ENCODE measurements at places on chromosomes 7 and 10.

DNA sequence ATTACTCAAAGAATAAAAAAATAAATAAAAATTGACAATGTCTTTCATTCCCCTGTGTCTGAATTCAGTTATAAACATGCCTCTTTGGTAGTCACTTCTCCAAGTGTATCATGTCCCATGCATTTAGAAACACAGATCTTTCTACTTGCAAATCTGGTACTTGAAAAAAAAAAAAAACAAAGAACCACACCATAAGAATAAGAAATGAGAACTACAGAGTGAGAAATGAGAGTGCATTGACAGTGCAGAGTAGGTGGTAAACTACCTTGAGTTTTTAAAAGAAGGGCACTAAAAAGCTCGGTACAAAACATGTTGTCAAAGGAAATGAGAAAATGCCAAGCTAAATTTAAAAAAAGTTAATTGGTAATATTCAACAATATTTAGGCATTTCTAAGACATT lies 123.0 kb downstream of the GPR85 start:
- DNase-seq, result no peak

- DNase-seq, result no peak
Measured at GRCh38 chr10:74944205-74944604, 117.8 kb downstream of the KAT6B start.

GRCh38 chr7:93559639-93560491 lies 14.7 kb downstream of the CALCR start:
- no peak for DNase-seq

DNA sequence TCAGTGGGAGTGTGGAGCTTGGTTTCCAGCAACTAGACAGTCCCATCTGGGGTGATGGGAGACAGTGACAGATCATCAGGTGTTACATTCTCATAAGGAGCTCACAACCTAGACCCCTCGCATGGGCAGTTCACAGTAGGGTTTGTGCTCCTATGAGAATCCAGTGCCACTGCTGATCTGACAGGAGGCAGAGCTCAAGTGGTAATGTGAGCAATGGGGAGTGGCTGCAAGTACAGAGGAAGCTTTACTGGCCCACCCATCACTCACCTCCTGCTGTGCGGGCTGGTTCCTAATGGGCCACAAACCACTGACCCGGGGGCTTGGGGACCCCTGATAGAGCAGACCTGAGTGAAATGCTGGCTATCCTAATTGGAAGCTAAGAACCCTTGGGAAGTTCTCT lies 242.8 kb downstream of the BAMBI start:
- no peak for DNase-seq

- DNase-seq, result no peak
Measured at GRCh38 chr7:91201442-91202113, 62.7 kb upstream of the FZD1 start.

GRCh38 chr10:73456187-73456890 lies 23.0 kb upstream of the MSS51 start:
- no peak for DNase-seq

DNA sequence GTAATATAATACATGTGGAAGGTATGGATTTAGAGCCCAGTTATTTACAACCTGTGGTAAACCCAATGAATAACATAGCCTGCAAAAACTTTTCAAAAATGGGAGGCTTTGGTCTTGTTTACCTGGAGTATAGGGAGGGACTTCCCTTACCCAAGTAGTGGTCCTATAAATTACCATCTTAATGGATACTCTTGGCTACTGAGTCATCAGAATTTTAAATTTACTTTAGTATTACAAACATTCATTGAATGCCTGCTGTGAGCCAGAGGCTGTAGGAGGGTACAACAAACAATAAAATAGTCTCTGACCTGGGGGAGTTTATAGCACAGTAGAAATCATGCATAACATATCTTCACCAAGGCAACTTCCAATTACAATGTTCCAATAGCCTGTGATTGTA lies 365.1 kb downstream of the BBS9 start:
- no peak for DNase-seq

- no peak for DNase-seq
Measured at GRCh38 chr10:75034131-75034512, 77.3 kb upstream of the SAMD8 start.

DNA sequence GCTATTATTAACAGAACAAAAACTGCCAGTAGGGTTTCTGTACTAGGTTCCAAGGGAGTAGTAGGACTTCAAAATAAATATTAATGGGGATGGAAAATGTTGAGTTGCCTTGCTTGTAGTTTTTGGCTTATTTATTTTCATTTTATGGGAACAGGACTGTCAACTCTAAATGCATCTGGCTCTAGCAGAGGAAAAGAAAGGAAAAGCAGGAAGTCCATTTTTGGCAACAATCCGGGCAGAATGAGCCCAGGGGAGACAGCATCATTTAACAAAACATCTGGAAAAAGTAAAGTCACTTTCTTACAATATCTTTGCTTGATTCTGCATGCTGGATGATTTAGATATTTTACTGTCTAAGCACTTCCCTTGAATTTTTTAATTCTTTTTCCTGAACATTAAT lies 69.4 kb downstream of the NOC3L start:
- no peak for DNase-seq

- DNase-seq, result no peak
Measured at GRCh38 chr7:138151731-138152577, 75.7 kb downstream of the AKR1D1 start.

GRCh38 chr10:126908729-126909128 lies 3.5 kb downstream of the DOCK1 start:
- no peak for DNase-seq

DNA sequence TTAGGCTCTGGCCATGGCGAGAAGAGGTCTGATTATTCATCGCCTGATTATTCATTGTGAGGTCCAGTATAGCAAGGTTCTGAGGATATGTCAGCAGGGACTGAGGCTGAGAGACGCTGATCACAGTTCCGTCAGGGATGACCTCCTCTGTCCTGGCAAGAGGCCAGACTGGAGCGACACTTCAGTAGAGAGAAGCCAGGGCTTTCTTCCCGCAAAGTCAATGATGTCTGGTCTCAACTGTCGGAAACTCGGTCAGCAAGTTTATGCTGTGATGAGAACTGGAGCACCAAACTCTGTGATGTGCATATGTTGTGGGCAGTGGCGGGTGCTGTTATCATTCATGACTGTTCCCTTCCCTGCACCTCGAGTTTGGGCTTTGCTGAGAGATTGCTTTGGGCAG lies 29.0 kb upstream of the GNA12 start:
- no peak for DNase-seq

- DNase-seq, result no peak
Measured at GRCh38 chr10:13847201-13847631, 260.5 kb downstream of the PRPF18 start.

GRCh38 chr10:70381471-70382421 lies 679 bp downstream of the LRRC20 start:
- no peak for DNase-seq

- no peak for DNase-seq
Measured at GRCh38 chr7:110442381-110442837, 648.5 kb upstream of the LRRN3 start.

DNA sequence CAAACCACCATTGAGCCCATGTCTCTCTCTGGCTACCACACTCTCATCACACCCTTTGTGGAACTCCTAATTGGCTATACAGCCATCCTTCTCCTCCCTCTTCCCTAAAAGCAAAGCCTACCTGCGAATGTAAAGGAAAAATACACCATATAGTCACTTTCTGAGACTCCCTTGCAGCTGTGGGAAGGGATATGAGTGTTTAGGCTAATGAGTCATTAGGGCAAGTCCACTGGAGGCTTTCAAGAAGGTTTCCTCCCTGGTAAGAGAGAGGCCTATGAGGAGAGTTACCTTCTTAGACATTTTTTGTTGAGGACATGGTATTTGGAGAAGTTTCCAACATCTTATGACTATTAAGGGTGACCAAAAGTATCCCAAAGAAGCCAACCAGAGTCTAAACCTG lies 4.1 kb upstream of the TMEM243 start:
- DNase-seq, result no peak

- no peak for DNase-seq
Measured at GRCh38 chr10:11197266-11197712, 179.6 kb downstream of the CELF2 start.

- no peak for DNase-seq
Measured at GRCh38 chr10:3668966-3669330, 116.1 kb downstream of the KLF6 start.

- DNase-seq, result no peak
Measured at GRCh38 chr7:25626451-25627131, 398.3 kb upstream of the NPVF start.

GRCh38 chr7:66741-67140 lies 125.6 kb upstream of the FAM20C start:
- DNase-seq, result no peak

- no peak for DNase-seq
Measured at GRCh38 chr10:131280101-131280500, 31.4 kb downstream of the TCERG1L start.

DNA sequence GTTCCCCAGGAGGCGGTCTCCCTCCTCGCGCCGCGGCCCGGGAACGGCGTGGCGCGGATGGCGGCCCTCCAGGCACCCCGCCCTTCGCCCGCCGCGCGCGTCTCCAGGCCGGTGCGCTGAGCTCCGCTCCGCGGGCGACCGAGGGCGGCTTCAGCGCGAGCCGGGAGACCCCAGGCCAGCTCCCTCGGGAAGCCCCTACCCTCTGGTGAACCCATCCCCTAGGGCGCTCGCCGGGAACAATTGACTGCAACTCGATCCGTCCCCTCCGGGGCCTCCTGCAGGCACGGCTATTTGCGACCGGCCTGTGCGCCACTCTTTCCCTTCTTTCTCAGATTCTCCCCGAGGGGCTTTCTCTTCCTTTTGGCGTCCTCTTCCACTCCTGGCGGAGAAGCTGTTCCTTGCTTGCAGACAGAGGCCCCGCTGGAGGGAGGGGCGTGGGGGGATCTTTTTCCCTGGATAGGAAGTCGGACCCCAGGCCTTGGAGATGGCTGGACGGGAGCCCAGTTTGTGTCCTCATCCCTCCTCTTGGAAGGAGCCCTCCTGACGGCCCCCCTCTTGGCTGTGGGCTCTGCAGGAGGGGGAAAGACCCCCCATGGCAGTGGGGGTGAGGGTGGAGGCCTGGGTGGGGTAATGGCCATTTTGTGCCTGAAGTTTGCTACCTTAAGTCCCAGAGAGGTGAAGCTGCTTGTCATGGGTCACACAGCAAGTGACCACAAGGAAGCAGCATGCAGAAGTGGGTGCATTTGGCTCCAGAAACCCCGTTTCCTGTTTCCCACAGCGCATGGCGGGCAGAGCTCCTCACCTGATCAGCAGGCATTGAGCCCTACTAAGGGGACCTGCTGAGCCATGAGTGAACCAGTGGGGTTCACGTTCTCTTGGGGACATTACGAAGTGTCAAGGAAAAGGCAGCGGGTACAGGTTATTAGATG lies 171.2 kb upstream of the TNRC18 start:
- peak; percentile 14 for DNase-seq

DNA sequence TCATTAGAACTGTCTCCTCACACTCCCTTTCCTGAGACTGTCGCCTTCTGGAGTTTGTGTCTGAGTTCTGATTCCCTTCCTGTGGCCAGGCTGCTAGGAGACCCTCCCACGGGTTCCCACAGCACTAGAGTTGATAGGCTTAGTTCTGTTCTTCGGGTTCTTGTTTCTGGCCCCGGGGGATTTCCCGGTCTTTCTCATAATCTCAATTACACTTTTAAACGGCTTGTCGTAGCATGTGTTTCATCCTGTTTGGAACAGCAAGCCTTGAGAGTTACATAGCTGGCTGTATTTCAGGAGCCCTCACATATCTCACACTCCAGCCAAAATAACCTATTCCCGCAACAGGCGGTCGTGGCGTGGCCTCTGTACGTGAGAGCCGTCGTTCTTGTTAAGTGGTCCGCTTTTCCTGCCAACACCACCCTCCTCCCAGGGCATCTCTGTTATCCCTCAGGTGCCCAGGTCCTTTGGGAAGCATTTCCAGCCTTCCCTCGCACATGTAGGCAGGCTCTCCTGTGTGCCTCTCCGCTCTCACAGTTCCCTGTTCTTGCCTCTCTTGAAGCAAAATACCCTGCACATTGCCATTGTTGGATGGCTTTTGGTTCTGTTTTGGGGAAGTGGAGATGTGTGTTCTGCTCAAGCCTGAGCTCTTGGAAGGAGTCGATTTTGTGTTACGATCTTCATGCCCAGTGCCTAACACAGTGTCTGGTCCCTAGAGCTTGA lies 46.0 kb downstream of the CDC123 start:
- no peak for DNase-seq

- DNase-seq, result no peak
Measured at GRCh38 chr10:121059351-121059750, 208.2 kb downstream of the WDR11 start.

GRCh38 chr10:124230635-124231167 lies 137.3 kb upstream of the CHST15 start:
- DNase-seq, result no peak

GRCh38 chr7:40694026-40694809 lies 559.4 kb downstream of the SUGCT start:
- no peak for DNase-seq

DNA sequence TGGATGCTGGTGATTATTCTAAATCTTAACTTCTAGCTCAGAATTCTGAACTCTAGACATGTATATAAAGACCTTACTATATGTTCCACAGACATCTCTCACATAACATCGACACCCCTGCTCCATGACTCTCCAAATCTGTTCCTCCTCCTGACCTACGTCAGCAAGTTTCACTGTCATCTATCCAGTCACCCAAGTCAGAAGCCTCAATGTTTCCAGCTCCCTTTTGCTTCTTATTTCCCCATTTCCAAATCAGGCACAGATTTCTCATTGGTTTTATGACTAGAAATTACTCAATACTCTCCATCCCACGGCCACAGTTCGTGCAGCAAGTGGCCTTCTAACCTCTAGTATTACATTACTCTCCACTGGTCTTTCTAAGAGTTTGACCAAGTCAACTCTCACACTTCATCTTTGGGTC lies 28.5 kb downstream of the EPC1 start:
- DNase-seq, result peak; percentile 47

DNA sequence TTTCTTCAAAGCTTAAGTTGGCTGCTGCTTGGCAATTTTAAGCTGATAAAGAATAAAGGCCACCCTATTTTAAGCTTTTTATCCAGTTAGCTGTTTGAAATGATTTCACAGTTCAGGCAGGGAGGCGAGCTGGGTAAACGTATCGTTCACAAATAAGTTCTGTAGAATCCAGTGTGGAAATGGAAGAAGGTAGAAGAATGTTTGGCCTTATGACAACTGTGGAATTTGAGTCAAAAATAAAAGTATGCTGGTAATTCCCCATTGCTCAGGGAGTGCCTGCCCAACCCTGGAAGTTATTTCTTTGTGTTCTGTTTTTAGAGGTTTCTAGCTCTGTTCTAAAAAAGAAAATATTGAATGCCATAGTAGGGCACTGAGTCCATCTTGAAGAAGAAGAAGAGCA lies 113.1 kb downstream of the ARL4A start:
- no peak for DNase-seq

- DNase-seq, result no peak
Measured at GRCh38 chr10:11169976-11170375, 152.3 kb downstream of the CELF2 start.

DNA sequence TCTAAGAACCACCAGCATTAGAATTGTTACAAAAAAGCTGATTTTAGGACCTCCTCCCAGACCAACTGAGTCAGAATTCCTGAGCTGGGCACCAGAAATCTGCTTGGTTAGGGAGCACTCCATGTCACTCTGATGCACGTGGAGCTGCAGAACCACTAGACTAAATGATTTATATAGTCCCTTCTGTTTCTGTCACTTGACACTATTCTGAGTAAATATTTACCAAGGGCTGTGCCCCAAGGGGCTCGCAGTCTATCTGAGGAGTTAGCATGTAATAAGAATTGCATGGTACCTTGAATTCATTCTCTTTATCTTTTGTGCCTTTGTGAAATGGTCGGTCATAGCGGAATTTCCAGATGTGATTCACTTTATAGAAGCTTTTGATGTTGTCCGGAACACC lies 196.0 kb upstream of the IMMP2L start:
- DNase-seq, result no peak

- no peak for DNase-seq
Measured at GRCh38 chr10:68735119-68735518, 14.1 kb downstream of the CCAR1 start.

Measured in GF-D8 (cell line).